Prostate gland (tissue), 2 donors: ENCODE measurements at places on chromosomes 2 and 18.

- no peaks in the 10 kb centered on the region for H3K4me1 ChIP-seq
- no peaks in the 10 kb centered on the region for H3K27me3 ChIP-seq
- H3K36me3 ChIP-seq, result no peaks in the 10 kb centered on the region
- no peak overlapping the region for H3K27ac ChIP-seq
- H3K4me3 ChIP-seq, result no peak overlapping the region
Measured at GRCh38 chr18:71116535-71116934, 827.7 kb downstream of the SOCS6 start.

DNA sequence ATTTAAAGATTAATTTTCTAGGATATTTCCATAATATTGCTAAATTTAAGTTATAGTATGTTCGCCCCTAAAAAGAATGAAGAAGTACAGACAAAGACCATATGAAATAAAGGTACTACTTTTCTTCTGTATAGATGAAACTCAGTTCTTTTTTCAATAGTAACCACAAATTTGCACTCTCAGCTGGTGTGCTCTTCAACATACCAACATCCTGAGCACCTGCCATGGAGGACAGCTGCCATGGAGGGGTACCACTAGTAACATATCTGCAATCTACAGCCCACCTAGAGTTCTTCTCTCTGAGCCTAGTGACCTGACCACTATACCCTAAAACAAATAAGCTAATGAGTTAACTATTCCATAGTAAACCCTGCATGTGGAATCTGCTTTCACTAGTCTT, 36.8 kb upstream of the ERCC3 start:
- H3K36me3 ChIP-seq, result no peaks in the 10 kb centered on the region
- no peaks in the 10 kb centered on the region for H3K27me3 ChIP-seq
- no peak for DNase-seq
- no peak overlapping the region for H3K27ac ChIP-seq
- H3K4me1 ChIP-seq, result no peaks in the 10 kb centered on the region

DNA sequence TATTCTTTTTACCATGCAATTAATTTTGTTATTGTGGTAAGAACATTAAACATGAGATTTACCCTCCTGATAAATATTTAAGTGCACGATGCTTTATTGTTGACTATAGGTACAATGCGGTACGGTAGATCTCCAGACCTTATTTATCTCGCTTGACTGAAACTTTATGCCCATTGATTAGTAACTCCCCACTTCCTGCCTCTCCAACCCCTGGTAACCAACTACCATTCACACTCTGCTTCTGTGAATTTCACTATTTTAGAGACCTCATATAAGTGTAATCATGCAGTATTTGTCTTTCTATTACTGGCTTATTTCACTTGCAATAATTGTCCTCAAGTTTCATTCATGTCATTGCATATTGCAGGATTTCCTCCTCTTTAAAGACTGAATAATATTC, 195.7 kb upstream of the ID2 start:
- H3K27me3 ChIP-seq, result no peaks in the 10 kb centered on the region
- DNase-seq, result no peak
- H3K4me1 ChIP-seq, result no peaks in the 10 kb centered on the region
- no peak overlapping the region for H3K27ac ChIP-seq
- H3K4me3 ChIP-seq, result no peak overlapping the region

GRCh38 chr2:182245963-182246362, 180.9 kb downstream of the PDE1A start:
- no peaks in the 10 kb centered on the region for H3K4me1 ChIP-seq
- H3K36me3 ChIP-seq, result no peaks in the 10 kb centered on the region
- no peak overlapping the region for H3K27ac ChIP-seq
- H3K27me3 ChIP-seq, result no peaks in the 10 kb centered on the region

DNA sequence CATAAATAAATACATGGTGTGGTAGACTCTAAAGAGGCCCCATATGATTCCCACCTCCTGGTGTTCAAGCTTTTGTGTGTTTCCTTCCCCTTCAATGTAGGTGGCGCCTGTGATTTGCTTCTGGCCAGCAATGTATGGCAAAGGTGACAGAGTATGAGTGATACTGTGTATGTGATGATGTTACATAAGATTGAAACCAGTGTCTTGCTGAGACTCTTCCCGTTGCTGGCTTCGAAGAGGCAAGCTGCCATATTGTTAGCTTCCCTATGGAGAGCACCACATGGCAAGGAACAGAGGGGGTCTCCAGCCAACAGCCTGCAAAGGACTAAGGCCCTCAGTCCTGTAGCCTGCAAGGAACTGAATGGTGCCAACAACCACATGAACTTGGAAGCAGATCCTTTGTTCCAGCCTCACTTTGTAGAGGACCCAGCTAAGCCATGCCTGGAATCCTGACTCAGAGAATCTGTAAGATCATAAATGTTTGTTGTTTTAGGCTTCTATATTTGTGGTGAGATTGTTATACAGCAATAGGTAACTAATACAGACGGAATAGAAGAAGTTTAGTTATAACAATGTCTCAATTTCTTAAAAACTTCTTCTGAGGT, 1.7 kb upstream of the SMAD4 start:
- DNase-seq, result no peak
- H3K27me3 ChIP-seq, result no peaks in the 10 kb centered on the region
- no peak overlapping the region for H3K27ac ChIP-seq
- H3K36me3 ChIP-seq, result no peaks in the 10 kb centered on the region
- no peak overlapping the region for H3K4me3 ChIP-seq
- H3K4me1 ChIP-seq, result peaks cover 9% of the 10 kb centered on the region

DNA sequence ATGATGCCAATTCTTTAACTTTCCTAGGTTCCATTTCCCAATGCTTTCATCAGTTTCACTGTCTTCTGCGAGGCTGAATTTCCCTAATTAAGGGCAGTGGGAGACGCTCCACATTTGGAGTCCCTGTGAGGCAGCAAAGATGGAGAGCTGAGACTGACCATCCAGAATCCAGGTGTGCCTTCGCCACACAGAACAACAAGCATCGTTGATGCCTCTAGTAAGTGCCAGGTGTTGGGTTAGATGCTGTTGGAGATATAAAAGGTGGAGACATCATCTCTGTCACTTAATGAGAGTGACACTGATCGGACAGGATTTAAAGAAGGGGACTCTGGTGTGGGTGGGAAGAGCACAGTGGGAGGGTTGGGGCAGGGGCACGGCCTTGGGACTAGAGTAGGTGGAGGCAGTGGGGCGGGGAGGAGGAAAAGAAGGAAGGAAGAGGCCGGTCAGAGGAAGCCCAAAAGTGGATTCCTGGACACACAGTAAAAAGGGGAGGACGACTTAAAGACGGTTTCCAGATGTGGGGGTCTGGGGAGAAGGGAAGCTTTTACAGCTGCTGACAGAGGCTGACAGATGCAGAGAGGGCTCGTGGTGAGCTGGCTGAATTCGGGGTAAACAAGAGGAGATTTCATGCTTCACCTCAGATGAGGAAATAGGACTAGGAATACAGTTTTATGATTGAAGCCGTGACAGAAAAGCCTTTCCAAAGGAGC, 113.0 kb downstream of the BCL2 start:
- H3K4me3 ChIP-seq, result no peak overlapping the region
- DNase-seq, result no peak
- no peaks in the 10 kb centered on the region for H3K36me3 ChIP-seq
- H3K27ac ChIP-seq, result no peak overlapping the region
- no peaks in the 10 kb centered on the region for H3K27me3 ChIP-seq
- peaks cover 4% of the 10 kb centered on the region for H3K4me1 ChIP-seq

GRCh38 chr2:109212836-109213563, 84.0 kb downstream of the SH3RF3 start:
- no peak for DNase-seq
- no peak overlapping the region for H3K27ac ChIP-seq
- H3K27me3 ChIP-seq, result no peaks in the 10 kb centered on the region

DNA sequence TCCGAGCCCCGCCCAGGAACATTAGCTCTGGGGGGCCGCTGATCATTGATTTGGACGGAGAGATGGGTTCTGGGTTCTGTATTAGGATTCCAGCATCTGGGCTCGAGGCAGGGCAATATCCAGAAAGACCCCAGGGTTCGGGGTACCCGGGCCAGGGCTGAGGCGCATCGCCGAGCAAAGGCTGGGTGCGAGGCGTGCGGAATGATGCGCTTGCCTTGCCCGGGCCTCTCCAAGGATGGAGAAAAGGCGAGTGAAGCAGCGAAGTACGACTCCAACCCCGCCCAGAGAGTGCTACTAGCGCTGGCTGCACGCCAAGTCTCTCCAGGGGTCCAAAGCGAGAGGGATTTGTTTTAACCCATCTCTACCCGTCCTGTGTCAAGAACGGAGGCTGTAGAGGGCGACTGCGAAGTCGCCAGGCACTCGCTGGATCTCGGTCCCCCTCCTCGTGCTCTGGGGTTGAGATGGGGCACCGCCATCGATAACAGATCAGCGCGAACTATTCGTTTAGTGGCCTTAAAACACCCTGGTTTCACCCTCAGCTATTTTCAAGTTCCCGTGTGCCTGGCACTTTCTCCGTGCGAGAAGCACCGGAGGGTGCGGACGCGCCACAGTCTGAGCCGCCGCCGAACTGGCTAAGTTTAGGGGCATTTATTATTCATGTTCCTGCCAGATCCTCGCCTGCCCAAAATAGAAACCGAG, 1.9 kb downstream of the ADCYAP1 start:
- no peak overlapping the region for H3K27ac ChIP-seq
- no peaks in the 10 kb centered on the region for H3K36me3 ChIP-seq
- peaks cover 55% of the 10 kb centered on the region for H3K27me3 ChIP-seq
- H3K4me1 ChIP-seq, result peaks cover 8% of the 10 kb centered on the region

DNA sequence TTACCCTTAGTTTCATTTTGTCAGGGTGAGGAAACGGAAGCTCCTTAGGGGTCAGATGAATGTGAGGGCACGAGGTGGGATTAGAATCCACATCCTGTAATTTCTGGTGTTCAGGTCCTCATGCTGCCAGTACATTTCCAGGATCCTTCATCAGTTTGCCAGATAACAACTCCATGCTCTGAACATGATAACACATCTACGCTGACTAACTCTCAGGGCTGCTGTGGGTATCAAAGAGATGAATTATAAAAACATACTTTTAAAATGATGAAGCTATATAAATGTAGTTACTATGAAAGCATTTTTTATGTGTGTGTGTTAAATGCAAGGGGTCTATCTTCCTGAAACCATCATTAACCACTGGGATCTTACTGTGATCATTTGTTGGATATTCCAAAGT, 325.9 kb downstream of the SLC8A1 start:
- no peaks in the 10 kb centered on the region for H3K36me3 ChIP-seq
- no peaks in the 10 kb centered on the region for H3K4me1 ChIP-seq
- H3K27ac ChIP-seq, result no peak overlapping the region
- no peak for DNase-seq

DNA sequence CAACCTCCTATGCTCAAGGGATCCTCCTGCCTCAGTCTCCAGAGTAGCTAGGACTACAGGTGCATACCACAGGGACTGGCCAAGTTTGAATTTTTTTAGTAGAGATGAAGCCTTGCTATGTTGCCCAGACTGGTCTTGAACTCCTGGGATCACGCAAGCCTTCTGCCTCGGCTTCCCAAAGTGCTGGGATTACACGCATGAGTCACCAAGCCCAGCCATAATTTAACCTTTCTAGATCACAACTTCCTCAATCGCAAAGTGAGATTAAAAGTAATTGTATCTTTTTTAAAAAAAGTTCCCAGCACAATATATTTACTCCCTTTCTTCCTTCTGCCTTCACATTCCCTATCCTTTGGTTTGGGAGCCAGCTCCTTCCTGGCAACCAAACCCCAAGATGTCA, 5.8 kb upstream of the PPP1CB start:
- H3K27ac ChIP-seq, result peak overlapping the region; percentile 100
- H3K4me3 ChIP-seq, result no peak overlapping the region
- no peak for DNase-seq
- no peaks in the 10 kb centered on the region for H3K36me3 ChIP-seq
- H3K27me3 ChIP-seq, result no peaks in the 10 kb centered on the region

- DNase-seq, result no peak
- H3K36me3 ChIP-seq, result no peaks in the 10 kb centered on the region
- no peak overlapping the region for H3K27ac ChIP-seq
Measured at GRCh38 chr2:232465061-232465460, 9.1 kb downstream of the ALPI start.

DNA sequence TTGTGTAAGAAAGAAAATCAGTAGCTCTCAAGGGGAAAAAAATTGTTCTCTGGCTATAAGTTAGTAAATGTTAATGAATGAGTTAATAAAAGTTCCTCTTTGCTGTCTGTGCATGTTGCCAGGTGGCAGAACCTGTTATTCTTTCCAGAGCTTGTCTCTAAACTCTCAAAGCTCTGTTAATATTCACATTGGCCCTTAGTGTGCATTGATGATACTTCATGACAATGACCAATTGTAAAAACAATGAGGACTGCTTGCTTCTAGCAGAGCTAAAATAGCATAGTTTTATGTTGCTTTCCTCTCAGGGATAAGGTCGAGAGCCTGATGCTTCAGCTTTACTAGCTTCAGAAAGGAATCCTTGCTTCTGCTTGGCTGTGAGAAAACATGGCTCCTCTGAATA, 91.5 kb downstream of the RAD51AP2 start:
- peak; percentile 27 for DNase-seq
- no peaks in the 10 kb centered on the region for H3K36me3 ChIP-seq
- H3K4me3 ChIP-seq, result no peak overlapping the region
- H3K4me1 ChIP-seq, result no peaks in the 10 kb centered on the region

DNA sequence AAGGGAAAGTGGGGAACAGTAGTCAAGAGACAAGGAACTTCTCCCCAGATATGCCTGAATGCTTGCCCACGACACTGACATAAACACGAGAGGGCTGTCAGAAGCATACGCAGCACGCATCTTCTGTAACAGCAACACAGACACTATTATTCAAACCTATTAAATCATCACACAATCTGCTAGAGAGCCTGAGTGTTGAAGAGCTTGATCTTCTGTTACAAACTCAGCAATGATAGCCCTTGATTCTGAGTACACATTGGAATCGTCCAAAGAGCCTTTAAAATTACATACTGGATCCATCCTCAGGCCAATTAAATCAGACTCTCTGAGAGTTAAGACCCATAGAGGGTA, 111.6 kb downstream of the ZNF521 start:
- no peaks in the 10 kb centered on the region for H3K36me3 ChIP-seq
- no peaks in the 10 kb centered on the region for H3K27me3 ChIP-seq
- DNase-seq, result no peak
- H3K27ac ChIP-seq, result no peak overlapping the region

DNA sequence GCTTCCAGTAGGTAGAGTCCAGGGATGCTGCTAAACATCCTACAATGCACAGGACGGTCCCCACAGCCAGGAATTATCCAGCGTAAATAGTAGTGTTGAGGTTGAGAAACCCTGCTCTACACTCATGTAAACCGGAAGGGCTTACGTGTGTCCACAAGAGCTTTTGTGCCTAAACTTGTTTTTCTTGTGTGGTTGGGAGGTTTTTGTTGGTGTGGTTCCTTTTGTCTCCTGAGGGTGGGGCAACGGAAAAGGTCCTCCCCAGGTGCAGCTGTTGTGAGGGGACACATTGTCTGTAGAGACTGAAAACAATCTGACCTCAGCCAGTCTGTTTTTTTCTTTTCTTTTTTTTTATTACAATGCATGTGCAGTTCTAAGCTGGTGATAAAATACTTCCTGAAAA, 72.7 kb upstream of the MGAT5 start:
- DNase-seq, result no peak
- H3K4me1 ChIP-seq, result no peaks in the 10 kb centered on the region
- H3K4me3 ChIP-seq, result no peak overlapping the region
- no peak overlapping the region for H3K27ac ChIP-seq
- no peaks in the 10 kb centered on the region for H3K36me3 ChIP-seq

DNA sequence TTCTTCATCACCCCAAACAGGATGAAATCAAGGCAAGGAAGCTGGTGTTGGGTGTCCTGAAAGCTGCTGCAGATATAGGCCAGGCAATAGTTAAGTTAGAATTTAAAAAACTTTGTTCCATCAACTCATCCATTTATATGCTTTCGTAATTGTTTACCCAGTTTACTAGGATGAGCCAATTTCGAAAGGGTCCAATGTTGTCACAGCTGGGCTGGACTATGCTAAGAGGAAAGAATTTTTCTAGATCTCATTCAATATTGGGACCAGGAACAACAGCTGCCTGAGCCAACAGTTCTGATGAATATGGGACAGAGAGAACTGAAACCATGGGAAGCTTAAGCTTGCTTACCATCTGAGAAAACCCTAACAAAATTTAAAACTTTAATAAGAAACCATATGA, 21.6 kb upstream of the SP3 start:
- H3K4me1 ChIP-seq, result peaks cover 10% of the 10 kb centered on the region
- H3K4me3 ChIP-seq, result no peak overlapping the region
- no peaks in the 10 kb centered on the region for H3K27me3 ChIP-seq
- peak overlapping the region; percentile 66 for H3K27ac ChIP-seq
